Omental fat pad (tissue), 4 donors: ENCODE measurements at places on chromosomes 13 and 19.

- DNase-seq: peak; percentile 78
Observed at GRCh38 chr19:44689290-44690130, 9.4 kb upstream of the CEACAM16 start.

GRCh38 chr19:17562561-17562960, 7.1 kb downstream of the COLGALT1 start:
- no peak for DNase-seq

DNA sequence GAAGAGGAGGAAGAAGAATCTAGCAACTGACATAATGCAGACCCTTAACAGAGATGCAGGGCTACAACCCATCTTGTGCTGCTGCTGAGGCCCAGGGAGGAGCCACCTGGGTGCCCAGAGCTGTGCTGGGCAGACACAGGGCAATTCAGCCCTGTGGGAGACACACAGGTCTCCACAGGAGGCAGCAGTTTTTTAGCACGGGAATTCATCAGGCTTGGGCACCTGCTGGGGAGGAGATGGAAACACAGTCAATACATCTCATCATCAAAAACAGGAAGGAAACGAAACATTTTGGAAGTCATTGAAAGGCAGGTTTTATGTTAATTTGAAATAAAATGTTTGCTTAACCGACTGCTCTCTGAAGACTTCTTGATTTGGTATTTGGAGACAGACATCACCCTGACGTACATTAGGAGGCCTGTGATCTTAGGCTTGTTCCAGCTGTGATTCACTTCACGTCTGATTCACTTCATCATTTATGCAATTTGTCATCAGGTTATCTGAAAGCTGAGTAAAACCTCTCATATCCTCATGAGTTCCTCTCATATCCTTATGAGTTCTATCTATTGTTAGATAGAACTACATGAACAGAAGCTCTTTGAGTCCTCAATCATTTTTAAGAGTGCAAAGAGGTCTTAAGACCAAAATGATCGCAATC, 77.4 kb downstream of the CYSLTR2 start:
- no peak for DNase-seq

GRCh38 chr19:43435775-43436174, 21.1 kb downstream of the TEX101 start:
- no peak for DNase-seq

- DNase-seq: no peak
Observed at GRCh38 chr13:19993024-19993423, 34.5 kb downstream of the ZMYM2 start.
